ENCODE measurements at places on chromosomes 3 and 15.

GRCh38 chr3:9276761-9277370 lies 27.4 kb upstream of the SRGAP3 start:
- DNase-seq, result no peak

- no peak for DNase-seq
Observed at GRCh38 chr15:31306426-31307269, 20.0 kb upstream of the KLF13 start.

GRCh38 chr3:133610031-133610430 lies 36.5 kb downstream of the CDV3 start:
- no peak for DNase-seq

DNA sequence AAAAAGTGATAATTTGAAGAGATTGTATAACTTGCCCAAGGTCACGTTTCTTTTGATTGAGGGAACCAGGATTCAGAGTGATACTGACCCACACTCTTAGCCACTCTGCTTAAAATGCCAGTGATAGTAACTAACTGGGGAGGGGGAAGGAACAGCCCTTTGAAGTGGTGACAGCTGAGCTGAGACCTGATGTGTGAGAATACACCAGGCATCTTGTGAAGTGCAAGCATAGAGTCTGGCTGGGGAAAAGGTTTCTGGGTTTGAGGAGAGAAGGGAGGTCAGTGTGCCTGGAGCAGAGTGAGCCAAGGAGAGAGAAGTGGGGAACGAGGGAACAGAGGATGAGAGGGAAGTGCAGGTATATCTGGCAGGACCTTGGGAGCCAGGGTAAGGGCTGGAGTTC lies 35.4 kb upstream of the SCAANT1 start:
- DNase-seq, result no peak

DNA sequence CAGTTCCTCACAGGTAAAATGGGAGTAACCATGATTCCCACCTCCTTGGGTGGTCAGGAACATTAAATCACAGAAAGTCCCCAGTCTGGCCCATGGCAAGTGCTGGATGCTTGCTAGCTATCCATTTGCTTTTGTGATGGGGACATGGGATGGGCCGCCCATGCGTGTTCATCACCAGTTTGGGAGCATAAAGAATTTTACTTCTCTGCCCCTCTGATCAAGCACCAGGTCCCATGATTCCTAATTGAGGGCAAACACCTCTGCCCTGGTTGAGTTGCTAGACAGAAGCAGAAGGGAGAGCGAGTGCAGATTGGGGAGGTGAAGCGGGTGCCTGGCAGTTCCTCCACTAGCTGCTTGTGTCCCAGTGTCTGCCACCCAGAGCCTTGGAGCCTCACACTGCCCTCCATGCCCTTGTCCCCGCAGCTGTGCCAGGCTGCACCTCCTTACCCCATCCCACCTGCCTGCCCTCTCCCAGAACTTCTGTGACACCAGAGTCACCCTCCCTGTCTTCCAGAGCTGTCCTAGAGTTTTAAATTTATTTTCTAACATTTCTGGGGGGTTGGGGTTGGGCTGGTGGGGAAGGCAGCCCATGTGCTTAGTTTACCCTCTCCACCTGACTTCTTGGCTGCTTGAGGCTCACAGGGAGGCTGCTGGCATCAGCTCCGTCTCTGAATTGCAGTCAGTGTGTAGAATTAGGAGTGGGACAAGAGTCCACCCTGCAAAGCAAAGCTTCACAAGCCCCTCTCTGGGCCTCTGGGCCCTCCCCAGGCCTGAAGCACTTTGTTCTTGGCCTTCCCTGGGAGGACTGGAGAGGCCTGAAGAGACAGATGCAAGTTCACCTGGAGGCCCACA lies 18.4 kb downstream of the CFAP100 start:
- DNase-seq, result no peak

GRCh38 chr15:55222588-55222987 lies 25.8 kb upstream of the RSL24D1 start:
- no peak for DNase-seq

- no peak for DNase-seq
Observed at GRCh38 chr3:187122261-187122660, 17.0 kb downstream of the RPL39L start.

- DNase-seq, result no peak
Observed at GRCh38 chr3:42562047-42562907, 19.5 kb downstream of the SEC22C start.

DNA sequence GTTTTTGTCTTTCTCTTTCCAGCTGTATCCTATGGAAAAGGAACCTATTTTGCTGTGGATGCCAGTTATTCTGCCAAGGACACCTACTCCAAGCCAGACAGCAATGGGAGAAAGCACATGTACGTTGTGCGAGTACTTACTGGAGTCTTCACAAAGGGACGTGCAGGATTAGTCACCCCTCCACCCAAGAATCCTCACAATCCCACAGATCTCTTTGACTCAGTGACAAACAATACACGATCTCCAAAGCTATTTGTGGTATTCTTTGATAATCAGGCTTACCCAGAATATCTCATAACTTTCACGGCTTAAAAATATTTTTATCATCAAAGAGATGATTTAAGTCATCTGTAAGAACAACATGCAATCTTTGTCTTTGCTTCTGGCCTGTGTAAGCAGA lies 44.9 kb upstream of the PARP14 start:
- no peak for DNase-seq

DNA sequence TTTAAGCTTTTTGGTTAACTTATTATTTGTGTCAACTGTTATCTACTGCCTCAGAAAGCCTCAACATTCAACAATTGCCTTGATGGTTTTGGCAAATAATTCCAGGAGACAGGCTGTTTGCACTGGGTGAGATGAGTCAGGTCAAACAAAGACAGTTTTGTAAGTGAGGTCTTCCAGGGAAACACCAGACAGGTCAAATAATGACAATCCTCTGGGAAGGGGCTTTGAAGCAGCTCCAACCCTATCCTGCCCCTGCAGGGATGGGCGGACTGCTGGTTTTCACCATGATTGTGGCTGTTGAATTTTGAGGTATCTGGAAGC lies 79.4 kb upstream of the PRR23E start:
- DNase-seq, result no peak

DNA sequence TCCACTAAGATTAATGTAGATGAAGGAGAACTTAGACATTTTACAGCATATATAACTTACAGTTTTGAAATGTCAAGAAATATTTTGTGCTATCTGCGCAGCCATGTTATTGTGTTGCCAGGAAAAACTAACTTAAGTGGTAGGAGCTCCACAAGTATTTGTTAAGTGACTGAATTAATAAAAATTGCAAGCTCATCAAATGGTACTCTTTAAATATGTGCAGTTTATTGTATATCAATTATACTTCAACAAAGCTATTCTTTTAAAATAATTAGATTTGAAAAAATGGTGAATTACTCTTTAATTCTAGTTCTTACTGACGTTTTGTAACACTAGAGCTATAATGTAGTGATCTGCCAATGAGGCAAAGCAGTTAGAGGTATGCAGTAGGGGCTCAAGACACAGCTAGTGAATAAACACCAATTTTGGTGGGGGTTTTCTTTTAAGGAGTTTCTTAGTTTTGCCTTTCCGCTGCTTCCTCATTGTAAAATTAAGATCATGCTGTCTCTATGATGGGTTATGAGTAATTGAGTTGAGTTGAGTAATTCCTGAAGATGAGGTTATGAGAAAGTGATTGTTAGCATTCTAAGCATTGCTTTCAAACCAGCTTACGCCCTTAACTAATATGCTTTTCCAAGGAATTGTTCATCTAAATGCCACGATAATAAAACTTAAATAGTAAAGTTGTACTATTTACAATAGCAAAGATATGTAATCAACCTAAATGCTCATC lies 10.9 kb upstream of the LXN start:
- no peak for DNase-seq

- DNase-seq, result no peak
Observed at GRCh38 chr3:12759097-12759679, at the start of gene TMEM40. Gene TMEM40, minus strand, starts transcription at chr3:12759259. Its CDS starts 9,427 bp downstream, at chr3:12749832.

DNA sequence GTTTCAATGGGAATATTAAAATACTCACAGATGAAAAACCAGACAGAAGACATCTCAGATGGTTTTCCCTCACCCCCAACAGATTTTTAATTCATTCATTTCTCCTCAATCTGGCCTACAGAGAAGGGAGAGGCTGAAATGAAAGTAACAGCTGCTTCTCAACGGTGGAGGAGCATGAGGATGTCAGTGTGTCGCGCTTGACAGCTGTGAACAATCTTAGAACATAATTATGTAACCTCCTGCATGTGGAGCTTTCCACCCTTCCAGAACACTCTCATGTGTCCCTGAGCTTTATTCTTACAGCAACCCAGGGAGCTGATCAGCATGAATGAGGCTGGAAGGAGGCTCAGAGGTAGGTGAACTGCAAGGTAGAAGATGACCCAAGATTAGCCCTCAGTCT lies 52.7 kb downstream of the MB21D2 start:
- no peak for DNase-seq

DNA sequence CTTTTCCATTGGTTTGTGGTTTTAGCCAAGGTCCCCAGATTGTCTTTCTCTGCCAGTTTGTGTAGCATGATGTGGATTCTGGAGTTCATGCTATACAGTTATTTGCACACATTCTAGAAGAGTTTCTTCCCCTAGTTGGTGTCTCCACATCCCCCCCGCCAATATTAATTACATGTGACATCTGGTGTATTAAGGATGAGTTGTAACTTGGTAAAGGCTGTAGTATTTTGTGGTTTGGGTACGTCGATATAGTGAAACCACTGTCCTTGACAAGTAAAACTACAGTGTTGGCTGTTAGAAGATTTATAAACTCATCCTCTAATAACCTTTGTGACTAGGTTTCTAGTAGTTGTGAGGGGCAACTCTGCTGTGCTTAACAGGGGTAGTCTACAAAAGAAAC lies 23.7 kb upstream of the P4HTM start:
- no peak for DNase-seq

- DNase-seq, result no peak
Observed at GRCh38 chr15:51341366-51342226, at the start of gene GLDN. Gene GLDN, plus strand, starts transcription at chr15:51341655. Its CDS starts 30 bp downstream, at chr15:51341685.

DNA sequence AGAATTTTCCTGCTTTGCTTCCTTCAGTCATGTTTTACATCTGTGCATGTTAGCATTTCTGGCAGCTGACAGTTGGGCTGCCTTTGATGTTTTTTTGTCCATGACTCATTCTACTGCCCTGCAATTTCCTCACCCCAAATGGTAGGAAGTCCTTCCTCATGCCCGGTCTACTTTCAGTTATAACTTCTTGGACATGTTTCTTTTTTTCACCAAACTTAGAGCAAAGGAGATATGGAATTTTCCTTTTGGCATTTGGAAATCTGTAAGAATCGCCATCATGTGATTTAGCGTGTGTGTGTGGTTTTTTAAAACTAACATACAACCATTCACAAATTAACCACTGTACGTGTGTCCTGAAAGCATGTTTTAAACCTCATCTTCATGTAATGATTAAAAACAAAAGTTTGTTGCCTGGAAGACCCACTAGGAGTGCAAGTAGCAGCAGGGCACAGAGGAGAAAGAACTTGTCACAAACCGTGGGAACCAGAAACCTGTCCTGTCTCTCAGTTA lies 430.7 kb upstream of the CFAP20DC start:
- DNase-seq, result no peak

DNA sequence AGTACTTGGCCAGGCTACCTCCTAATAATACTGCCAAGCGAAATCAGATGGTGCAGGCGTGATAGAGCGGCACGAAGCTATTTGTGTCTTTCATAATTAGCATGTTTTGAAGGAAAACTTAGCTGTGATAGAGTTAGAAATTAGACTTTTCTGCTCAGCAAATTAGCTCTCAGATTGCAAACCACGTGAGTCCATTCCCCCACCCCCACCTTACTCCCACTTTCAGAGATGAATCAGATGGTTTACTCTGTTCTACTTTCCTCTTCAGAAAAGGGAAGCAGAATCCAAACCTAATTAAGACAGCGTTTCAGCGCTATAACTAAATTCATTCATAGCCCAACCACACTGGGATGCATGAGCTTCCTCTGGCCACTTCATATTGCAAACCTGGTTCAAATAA lies 214.6 kb downstream of the SLCO3A1 start:
- DNase-seq, result no peak

DNA sequence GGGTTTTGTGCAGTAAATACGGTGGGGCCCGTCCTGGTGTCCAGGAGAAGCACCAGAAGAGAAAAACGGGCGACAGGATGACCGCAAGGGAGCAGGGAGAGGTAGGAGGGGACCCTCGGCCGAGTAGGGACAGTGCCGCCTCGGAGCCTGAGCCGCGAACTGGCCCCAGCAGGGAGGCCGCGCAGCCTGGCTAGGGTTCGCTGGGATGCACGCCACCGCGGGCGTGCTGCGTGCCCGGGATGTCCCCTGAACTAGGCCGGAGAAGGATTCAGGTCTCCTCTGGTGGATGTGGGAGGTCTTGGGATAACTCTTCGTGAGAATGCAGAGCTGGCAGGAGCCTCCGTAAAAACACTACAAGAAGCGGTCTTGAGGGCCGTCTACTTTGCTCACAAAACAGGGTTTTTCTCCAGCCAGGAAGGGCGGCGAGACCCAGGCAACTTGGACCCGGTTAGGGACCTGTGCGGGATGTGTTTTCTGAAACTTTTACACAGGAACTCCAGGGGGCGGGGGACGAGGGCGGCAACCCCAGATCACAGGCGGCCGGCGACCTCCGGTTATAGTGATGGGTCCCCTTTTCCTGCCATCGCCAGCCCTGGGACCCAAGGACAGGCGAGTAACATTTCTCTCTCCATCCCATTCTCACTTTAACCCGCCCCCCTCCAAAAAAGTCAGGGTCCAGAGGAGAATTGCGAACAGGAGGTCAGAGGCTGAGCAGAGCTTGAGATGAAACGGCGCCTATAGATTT lies 35.5 kb downstream of the NR2F2 start:
- DNase-seq, result no peak

- DNase-seq, result no peak
Observed at GRCh38 chr3:161890147-161890625, 393.6 kb downstream of the OTOL1 start.

- no peak for DNase-seq
Observed at GRCh38 chr15:49863431-49864224, 242.8 kb downstream of the DTWD1 start.

DNA sequence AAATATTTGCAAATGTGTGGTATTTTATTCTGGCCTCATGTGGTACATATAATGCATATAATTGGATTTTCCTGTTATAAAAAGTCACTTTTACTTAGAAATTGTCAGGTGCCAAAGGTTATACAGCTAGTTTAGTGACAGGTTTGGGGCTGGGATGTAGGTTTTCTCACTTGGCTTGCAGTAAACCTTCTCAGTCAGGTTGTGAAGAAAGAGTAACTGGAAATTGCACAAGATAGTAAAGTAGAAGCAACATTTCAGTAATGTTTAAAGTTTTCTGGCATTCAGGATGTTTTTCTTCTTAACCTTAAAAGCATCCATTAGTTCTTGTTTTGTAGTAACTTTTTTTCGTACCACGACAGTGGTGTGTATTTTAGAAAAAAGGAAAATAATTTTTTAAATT lies 53.9 kb downstream of the MEF2A start:
- DNase-seq, result no peak

DNA sequence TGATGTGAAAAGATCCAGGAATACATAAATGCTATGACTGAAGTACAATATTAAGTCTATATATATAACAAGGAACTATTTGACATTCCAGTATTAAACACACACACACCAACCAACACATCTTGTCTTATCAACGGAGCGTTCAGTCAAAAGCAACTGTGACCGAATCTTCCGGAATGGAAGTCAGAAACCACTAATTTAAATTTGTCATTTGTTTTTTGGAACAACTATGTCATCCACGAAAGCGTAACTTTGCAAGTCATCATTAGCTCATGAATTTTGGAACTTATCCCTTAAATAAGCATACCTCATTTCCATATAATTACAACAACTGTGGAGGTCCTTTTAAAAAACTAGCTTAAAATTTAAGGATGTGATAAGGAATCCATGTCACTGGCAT lies 5.0 kb downstream of the ZNF385D start:
- no peak for DNase-seq

GRCh38 chr3:133159498-133160475 lies 121.6 kb downstream of the TMEM108 start:
- DNase-seq, result no peak

- no peak for DNase-seq
Observed at GRCh38 chr3:155504682-155505081, 211.2 kb upstream of the STRIT1 start.
